ENCODE measurements at places on chromosomes 1 and 21.

GRCh38 chr1:77866296-77866695 is 22.1 kb upstream of the NEXN start:
- DNase-seq: no peak

- no peak for DNase-seq
These were observed 14.0 kb downstream of the HSF2BP start for GRCh38 chr21:43645136-43645891.

DNA sequence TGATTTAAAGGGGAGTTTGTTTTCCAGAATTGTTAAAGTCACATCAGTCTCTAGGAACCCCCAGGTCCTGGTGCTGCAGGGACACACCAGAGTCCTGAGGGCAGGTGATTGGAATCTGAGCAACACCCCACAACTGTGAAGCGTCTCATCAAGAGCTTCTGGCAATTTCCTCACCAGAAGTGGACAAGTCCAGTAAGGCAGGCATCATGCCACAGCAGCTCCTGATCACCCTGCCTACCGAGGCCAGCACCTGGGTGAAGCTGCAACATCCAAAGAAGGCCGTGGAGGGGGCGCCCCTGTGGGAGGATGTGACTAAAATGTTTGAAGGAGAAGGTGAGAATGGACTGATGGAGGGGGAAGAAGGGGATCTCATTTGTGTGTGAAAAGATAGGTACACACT is 2.1 kb downstream of the ZFP69 start:
- DNase-seq: no peak

- no peak for DNase-seq
These were observed 66.6 kb downstream of the MAP3K21 start for GRCh38 chr1:233393926-233394680.

- no peak for DNase-seq
These were observed 37.5 kb upstream of the RCAN3 start for GRCh38 chr1:24465099-24465498.

GRCh38 chr1:39699419-39699818 is 8.2 kb upstream of the HPCAL4 start:
- DNase-seq: no peak

DNA sequence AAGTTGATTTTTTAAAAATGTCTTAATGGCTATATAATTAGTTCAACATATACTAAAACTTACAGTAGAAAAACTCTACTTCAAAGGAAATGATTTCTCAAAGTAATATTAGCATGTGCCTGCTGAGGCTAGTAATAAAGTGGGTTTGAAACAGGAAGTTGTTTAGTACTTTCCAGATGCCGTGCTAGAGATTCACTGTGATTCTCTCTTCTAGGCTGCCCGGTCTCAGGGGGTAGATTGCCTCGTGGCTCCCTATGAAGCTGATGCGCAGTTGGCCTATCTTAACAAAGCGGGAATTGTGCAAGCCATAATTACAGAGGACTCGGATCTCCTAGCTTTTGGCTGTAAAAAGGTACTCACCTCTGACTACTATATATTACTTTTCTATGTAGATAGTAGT is 9.1 kb downstream of the EXO1 start:
- DNase-seq: no peak

GRCh38 chr1:212777151-212777550 is 14.4 kb downstream of the NSL1 start:
- DNase-seq: no peak

DNA sequence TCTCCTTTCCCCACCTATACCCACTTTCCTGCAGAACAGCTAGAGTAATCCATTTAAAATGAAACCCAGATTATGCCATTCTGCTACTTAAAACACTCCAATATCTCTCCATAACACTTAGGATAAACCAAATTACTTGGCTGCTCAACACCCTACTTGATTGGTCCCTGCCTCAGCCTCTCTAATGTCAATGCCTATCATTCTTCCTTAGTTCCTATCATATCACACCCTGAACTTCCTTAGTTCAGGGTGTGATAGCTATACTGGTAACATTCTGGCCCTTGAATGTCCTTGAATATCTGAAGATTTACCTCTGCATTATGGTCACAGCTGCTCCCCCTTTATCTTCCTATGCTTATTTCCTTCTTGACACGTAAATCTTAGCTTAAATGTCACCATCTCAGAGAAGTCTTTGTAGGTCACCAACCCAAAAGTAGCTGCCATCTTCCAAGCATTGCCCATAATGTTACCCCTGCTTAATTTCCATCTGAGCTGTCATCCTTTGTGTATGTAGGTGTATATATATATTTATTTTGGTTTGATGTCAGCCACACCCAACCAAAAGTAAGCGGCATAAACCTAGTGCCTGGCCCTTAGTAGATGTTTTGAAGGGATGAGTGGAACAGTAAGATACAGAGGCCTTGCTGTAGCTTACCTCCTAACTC is 379.8 kb downstream of the PTPRC start:
- DNase-seq: no peak

GRCh38 chr21:16071761-16072160 is 342.0 kb downstream of the USP25 start:
- no peak for DNase-seq

DNA sequence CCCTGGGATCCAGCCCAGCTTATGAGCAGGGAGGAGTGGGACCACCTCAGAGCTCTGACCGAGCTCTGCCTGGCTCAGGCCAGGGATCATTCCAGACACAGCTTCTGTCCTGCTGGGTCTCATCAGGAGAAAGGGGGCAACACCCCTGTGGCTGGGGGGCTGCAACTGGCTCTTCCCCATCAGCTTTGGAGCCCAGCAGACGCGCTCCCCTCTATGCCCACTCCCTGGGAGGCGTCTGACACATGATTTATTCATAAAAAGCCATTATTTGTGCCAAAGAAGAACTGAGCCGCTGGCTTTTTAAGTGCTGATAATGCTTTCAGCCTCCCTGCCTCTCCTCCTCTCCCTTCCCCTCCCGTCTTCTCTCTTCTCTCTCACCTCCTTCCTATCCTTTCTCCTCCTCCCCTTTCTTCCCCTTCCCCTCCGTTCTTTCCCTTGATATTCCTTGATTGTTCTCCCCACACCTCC is 25.0 kb downstream of the FOXO6 start:
- DNase-seq: no peak

DNA sequence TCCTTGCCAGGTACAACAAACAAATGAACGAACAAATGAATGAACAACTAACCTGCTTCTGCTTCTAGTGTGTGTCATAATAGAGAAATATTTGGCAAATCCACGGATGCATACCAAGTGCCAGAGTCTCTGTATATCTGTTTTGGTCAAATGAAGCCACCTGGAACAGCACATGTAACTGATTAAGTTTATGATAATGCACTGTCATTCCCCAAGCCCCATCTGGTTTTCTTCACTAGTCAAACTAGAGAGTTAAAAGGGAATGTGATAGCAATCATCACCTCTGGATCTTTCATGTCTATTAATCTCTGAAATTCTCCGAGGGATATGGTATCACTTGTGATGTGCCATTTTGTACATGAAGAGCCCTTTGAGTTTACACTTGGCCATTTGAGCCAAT is 21.0 kb upstream of the SCAF4 start:
- no peak for DNase-seq

- no peak for DNase-seq
These were observed 599 bp downstream of the MKNK1 start for GRCh38 chr1:46603481-46603857.

DNA sequence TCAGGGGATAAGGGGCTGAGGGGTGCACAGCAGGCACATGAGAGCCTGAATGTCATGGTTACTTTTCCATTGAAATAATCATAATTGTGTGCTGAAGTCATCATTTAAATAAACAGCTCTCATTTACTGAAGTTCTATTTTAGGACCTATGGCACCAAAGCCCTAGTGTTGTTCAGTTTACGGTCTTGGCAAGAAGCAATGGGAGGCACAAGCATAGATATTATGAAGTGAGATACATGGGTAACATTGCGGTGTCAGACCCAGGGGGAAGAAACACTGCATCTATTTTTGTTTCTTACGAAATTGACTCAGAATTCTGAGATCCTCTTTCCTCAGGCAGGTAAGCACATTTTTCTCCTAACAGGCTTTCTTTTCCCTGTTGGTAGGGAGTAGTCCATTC is 437.8 kb upstream of the PROX1 start:
- DNase-seq: no peak

DNA sequence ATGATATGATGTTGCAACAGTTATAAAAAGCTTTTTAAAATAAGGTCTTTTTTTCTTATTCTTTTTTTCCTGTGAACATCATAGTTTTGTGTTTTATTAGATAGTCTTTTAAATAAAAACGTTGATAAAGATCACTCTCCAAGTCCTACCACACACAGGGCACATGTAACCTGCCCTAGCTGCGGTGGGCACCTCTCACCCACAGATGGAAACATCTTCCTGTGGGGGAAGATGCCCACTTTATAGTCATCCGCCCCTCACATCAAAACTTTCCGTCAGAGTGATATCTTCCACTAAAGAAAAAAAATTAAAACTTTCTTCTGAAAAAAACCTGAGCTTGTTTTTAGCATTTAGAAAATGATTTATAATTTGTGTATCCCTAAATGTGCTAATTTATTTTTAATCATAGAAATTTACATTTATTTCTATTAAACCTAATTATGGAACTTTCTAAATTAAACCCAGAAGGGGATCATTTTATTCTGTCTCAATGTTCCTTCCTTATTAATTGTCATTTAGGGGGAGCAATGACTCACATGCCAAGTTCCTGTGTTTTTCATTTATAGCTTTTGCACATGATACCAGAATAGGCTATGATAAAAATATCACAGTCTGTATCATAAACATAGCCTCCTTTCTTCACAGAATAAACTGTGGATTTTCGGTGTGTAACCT is 24.7 kb downstream of the TNFRSF9 start:
- no peak for DNase-seq

- DNase-seq: no peak
These were observed 1.2 kb downstream of the MCM3AP start for GRCh38 chr21:46284077-46284644.

DNA sequence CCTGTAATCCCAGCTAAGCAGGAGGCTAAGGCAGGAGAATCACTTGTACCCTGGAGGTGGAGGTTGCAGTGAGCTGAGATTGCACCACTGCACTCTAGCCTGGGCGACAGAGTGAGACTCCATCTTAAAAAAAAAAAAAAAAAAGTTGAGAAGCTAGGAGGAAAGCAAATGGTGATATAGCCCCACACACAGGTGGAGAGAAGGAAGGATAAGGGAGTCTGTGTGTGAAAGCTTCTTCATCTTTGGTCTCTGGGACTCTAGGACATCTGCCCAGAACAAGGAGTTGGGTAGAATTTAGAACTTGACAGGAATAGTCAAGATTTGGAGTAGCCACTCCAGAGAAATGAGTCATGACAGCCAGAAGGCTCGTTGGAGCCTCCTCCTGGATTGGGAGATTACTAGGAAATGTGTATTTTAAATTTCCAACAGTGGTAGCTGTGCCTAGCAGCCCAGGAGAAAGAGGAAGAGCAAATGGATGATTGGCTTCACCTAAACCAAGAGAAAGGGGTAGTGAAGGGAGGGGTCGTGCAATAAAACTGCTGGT is 19.9 kb downstream of the NPL start:
- DNase-seq: no peak

DNA sequence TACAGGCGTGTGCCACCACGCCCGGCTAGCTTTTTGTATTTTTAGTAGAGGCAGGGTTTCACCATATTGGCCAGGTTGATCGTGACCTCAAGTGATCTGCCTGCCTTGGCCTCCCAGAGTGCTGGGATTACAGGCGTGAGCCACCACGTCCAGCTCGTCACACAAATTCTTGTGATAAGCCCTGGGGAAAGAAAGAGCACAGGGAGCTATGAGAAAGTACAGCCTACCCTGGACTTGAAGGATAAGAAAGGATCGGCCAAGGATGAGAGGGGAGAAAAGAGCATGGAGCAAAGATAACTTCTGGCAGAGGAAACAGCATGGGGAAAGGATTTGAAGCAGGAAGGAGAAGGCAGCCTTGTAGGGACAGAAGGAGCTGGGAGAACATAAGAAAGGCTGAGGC is 29.2 kb downstream of the SESN2 start:
- no peak for DNase-seq

GRCh38 chr1:59236721-59237545 is 60.0 kb upstream of the FGGY start:
- DNase-seq: no peak

DNA sequence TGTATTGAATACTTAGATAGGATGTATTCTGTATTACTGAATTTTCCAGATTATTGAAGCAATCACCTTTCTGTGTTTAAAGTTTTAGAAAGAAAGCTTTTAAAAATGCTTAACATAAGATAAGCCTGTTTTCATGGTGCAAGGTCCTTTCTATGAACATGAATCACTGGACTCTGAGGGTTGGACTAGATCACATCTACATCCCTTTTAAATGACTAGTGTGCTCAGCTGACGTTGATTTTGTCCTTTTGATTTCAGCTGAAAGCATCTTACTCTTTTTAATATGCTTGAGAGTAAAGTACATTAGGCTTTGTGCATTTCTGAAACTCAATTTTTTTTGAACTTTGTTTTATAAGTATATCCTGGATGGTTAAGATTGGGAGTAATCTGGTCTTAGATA is 16.2 kb downstream of the MIER1 start:
- DNase-seq: no peak

DNA sequence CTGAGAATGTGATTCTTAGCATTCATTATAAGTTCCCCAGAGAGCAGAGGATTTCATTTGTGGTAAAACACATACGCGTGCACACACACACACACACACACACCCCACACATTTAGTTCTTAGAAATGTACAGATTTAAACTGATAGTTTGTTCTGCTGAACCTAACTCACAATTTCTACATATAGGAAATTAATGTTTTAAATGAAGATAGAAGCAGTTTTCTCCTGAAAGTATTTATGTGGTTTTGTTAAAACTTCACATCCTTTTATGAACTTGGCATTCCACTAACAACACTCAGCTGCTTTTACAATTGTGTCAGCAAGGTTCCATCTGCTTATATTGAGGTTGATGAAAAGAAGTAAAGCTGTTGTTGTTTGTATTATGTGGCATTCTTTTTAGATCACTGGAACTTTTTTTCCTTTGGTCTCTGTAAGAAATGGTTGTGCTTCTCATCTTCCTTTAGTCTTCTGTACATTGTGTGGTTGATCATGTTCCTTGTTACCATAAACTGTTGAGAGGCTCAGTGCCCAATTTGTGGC is 41.6 kb downstream of the AK4 start:
- DNase-seq: no peak

- DNase-seq: no peak
These were observed 2.7 kb downstream of the USP25 start for GRCh38 chr21:15732290-15732995.

GRCh38 chr1:211420389-211420788 is 71.6 kb downstream of the RD3 start:
- no peak for DNase-seq

DNA sequence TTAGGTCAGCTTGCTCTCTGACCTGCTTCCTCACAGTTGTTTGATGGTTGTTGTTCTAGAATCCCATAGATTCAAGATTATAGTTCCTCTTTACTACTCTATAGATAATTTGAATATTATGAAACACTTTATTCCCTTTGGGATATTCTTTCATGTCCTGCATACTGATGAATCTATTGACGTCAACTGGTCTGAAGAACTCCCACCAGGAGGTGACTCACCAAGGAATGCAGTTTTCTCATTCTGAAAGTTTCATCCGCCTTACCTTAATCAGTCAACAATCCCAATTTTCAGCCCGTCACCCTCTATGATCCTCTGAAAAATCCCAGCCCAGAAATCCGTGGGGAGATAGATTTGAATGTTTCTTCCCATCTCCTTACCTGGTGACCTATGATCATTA is 834.1 kb upstream of the PRMT6 start:
- DNase-seq: no peak

- no peak for DNase-seq
These were observed 77.7 kb downstream of the ST6GALNAC5 start for GRCh38 chr1:76944942-76945341.

GRCh38 chr1:16091296-16091695 is 17.8 kb upstream of the FAM131C start:
- DNase-seq: no peak

All from AG09319 (cell line).